NCI-H2107 (cell line): ENCODE measurements at places on chromosomes 5 and 9.

GRCh38 chr5:110050640-110051345 lies 361.1 kb downstream of the MAN2A1 start:
- no peak for DNase-seq

DNA sequence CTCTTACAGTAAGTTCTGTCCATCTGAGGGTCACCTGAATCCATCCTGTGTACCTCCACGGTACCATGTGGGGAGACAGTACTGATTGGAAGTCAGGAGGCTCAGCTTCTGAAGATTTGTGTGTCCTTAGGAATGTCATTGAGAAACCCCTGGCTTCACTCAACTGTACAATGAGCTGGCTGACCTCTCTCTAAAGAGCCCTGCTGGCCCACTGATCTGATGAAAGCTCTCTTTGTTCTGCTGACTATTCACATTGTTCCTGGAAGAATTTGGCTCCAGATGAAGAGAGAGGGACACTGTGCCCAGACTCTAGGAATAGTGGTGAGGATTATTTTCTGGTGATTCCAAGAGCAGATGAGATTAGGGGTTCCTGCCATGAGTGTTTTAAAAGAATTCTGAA lies 141.2 kb downstream of the LURAP1L start:
- DNase-seq: no peak

DNA sequence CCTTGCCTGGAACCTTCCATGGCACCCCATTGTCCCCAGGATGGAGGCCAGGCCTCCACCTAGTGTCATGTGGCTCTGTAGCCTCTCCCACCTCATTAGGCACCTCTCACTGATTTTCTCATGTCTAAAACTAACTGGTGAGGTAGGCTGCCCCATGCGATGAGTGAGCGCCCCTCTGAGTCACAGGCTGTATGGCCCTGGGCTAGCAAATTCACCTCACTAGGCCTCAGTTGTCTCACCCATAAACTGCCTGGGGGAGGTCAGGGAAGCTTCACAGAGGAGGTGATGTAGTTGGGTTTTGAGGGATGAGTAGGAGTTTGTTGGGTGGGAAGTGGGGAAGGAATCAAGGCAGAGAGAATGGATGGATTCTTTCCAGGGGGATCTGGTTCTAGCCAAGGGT lies 8.8 kb downstream of the RXRA start:
- DNase-seq: no peak

GRCh38 chr5:72698481-72698880 lies 118.0 kb upstream of the TNPO1 start:
- DNase-seq: no peak

GRCh38 chr9:79384501-79384900 lies 187.3 kb upstream of the TLE4 start:
- no peak for DNase-seq

- DNase-seq: peak; percentile 59
Measured at GRCh38 chr9:17810728-17811571, 232.1 kb downstream of the SH3GL2 start.

- DNase-seq: peak; percentile 13
Measured at GRCh38 chr5:119411361-119412278, 40.7 kb upstream of the HSD17B4 start.

DNA sequence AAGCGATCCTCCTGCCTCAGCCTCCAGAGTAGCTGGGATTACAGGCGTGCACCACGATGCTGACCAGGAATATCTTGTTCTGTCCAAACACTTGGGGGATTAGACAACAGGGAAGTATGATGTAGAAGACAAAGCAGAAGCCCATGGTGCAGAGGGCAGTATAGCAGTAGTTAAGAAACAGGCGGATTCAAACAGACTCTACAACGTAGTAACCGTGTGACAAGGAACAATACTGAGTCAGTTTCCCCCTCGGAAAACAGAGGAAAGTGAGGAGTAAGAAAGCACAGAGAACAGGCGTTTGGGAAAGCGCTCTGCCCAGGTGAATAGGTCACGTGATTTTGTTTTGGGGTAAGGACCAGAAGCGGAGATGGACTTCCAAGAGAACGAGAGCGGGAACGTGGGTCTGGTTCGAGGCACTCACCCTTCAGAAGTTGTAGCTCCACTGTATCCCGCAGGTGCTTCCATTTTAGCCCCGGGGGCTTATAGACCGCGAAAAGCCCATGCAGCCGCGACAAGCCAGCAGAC lies 306 bp downstream of the TRUB2 start:
- no peak for DNase-seq
